ENCODE measurements at places on chromosomes 5 and 9. TPM values are rescaled to one million over a fixed set of nuclear protein-coding genes. Genes with fewer than 3 reads are reported as not detected.

DNA sequence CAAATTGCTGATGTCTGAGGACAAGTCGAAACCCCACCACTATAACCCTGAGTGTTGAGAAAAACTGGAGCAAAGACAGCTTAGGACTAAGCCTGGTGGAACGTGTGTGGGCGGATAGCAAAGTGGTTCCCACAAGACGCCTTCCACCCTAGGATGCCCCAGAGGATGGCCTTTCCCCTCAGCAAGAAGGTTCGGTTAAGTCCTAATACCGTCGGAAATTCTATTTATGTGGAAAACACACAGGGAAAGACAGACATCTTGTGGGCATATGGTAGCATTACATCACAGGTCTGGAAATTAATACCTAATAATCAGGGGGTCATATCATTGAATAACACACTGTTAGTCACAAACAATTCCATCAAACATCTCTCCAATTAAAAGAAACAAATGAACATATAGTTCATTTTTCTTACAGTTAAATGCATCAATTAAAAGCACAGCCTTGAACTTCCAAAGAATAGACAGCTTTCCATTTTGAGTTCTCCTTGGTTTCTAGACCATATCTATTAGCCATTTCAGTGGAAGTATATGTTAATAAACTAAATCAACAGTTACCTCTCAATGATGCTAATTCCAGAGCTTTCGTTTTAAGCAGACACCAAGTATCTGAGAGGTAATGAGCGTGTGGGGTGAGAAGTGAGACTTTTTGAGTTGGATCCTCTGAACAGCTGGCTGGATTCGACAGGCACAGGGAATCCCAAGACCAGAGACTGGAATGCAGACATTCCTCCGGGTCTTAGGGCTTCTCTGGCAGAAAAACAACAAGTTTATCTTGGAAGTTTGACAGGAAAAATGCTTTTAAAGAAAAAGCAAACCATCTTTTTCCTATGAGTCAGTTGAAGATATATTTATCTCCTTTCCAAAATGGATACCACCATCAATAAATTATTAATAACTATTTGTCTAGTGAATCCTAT lies 2.9 kb upstream of the ICE1 start:
- no peak overlapping the region for H3K27ac ChIP-seq
- no peak overlapping the region for H3K4me3 ChIP-seq
- H3K27me3 ChIP-seq: no peaks in the 10 kb centered on the region
- peaks cover 15% of the 10 kb centered on the region for H3K4me1 ChIP-seq
- DNase-seq: no peak
- peaks cover 12% of the 10 kb centered on the region for H3K36me3 ChIP-seq

- H3K36me3 ChIP-seq: no peaks in the 10 kb centered on the region
- H3K4me3 ChIP-seq: no peak overlapping the region
- DNase-seq: no peak
- no peak overlapping the region for H3K27ac ChIP-seq
- H3K4me1 ChIP-seq: no peaks in the 10 kb centered on the region
Observed at GRCh38 chr9:115746496-115746895, 407.1 kb upstream of the PAPPA start.

- H3K4me3 ChIP-seq: no peak overlapping the region
- peaks cover 12% of the 10 kb centered on the region for H3K4me1 ChIP-seq
- DNase-seq: no peak
- H3K36me3 ChIP-seq: no peaks in the 10 kb centered on the region
Observed at GRCh38 chr5:142981475-142981874, 211.3 kb downstream of the ARHGAP26 start.

GAPVD1 gene
- 53.9 TPM for total RNA-seq

- no peaks in the 10 kb centered on the region for H3K36me3 ChIP-seq
- peaks cover 5% of the 10 kb centered on the region for H3K27me3 ChIP-seq
- H3K4me1 ChIP-seq: peaks cover 8% of the 10 kb centered on the region
- H3K27ac ChIP-seq: no peak overlapping the region
Observed at GRCh38 chr5:79133657-79134451, 22.2 kb downstream of the BHMT start.

G3BP1 gene
- 227 TPM for total RNA-seq

GRCh38 chr5:153212471-153212870 lies 278.0 kb upstream of the GRIA1 start:
- no peaks in the 10 kb centered on the region for H3K27me3 ChIP-seq
- DNase-seq: no peak
- H3K4me1 ChIP-seq: no peaks in the 10 kb centered on the region
- H3K27ac ChIP-seq: no peak overlapping the region
- H3K36me3 ChIP-seq: no peaks in the 10 kb centered on the region
- no peak overlapping the region for H3K4me3 ChIP-seq

DNA sequence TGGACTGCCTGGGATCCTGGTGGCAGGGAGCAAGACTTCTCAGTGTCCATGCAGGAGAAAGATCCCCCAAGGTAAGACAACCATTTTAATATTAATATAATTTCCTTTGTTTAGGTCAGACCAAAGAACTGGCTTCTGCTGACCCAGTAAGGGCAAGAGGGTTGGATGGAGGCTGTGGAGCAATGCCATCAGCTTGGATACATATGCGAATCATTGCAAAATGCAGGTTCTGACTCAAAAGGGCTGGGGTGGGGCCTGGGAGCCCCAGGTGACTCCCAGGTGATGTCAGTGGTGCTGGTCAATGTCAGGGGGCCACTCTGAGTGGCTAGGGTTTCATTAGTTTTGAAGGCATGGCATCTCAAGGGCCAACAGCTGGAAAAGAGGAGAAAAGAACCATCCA lies 88.9 kb upstream of the PANK3 start:
- no peaks in the 10 kb centered on the region for H3K4me1 ChIP-seq
- H3K27ac ChIP-seq: no peak overlapping the region
- peaks cover 7% of the 10 kb centered on the region for H3K27me3 ChIP-seq
- DNase-seq: no peak
- H3K4me3 ChIP-seq: no peak overlapping the region
- H3K36me3 ChIP-seq: no peaks in the 10 kb centered on the region

GRCh38 chr9:137320555-137321384 lies 18.7 kb upstream of the NRARP start:
- peak overlapping the region; percentile 63 for H3K27ac ChIP-seq
- peaks cover 14% of the 10 kb centered on the region for H3K4me1 ChIP-seq
- peaks cover 2% of the 10 kb centered on the region for H3K27me3 ChIP-seq
- peak overlapping the region; percentile 41 for H3K4me3 ChIP-seq

GRCh38 chr9:132125361-132125760 lies 36.5 kb upstream of the NTNG2 start:
- H3K4me3 ChIP-seq: no peak overlapping the region
- DNase-seq: no peak
- peaks cover 65% of the 10 kb centered on the region for H3K27me3 ChIP-seq
- H3K4me1 ChIP-seq: peaks cover 3% of the 10 kb centered on the region
- H3K27ac ChIP-seq: no peak overlapping the region
- H3K36me3 ChIP-seq: no peaks in the 10 kb centered on the region

DAPK1 gene
- 1.0 TPM for total RNA-seq

DNA sequence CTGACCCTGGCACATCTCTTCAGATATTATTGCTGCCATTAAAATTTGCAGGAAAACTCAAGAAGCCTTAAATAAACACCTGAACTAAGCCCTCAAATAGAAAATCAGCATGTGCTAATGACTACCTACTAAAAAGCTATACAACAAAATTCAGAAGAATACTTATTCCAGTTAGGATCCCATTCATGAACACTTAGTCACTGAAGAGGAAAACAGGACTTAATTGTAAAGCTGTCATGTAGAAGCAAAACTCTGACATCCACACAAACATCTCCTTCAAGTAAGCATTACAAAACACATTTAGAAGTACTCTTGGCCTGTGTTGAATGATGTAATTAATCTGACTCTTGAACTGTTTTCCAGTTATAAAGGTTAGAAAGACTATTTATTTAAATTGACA lies 19.9 kb downstream of the ELL2 start:
- H3K36me3 ChIP-seq: peaks cover 43% of the 10 kb centered on the region
- no peak overlapping the region for H3K27ac ChIP-seq
- DNase-seq: no peak
- no peak overlapping the region for H3K4me3 ChIP-seq

MEGF10 gene
- total RNA-seq: not detected

GRCh38 chr5:109614301-109614700 lies 75.4 kb upstream of the MAN2A1 start:
- H3K4me1 ChIP-seq: no peaks in the 10 kb centered on the region
- H3K36me3 ChIP-seq: no peaks in the 10 kb centered on the region
- no peak overlapping the region for H3K4me3 ChIP-seq
- no peaks in the 10 kb centered on the region for H3K27me3 ChIP-seq
- DNase-seq: no peak

DNA sequence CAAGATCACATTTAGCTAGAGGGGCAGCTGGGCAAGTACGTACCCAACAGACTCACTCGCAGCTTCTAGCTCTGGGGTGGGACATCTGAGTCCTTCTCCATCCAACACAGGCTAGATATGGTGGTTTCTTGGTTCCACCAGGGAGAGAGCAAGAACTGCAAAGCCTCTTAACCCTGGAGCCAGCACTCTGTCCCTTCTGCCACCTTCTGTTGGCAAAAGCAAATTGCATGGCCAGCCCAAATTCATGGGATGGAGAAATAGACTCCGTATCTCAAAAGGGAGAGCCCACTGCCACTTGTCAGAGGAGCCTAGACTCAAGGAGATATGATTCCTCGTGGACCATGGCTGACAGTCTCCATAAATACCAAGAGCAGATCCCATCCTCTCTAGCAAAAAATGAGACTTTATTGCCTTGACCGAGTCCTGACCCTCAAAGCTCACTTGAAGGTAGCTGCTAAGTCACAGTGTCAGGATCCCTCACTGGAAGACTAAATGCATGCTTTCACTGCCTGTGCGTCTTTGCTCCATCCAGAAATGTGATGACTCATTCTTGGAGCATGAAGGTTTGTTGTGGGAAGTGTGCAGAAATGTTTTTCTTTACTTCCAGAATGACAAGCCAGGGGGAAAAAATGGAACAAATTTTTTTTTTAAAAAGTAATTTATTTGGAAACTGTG lies 28.8 kb upstream of the ROR2 start:
- no peak overlapping the region for H3K4me3 ChIP-seq
- no peaks in the 10 kb centered on the region for H3K36me3 ChIP-seq
- no peak for DNase-seq

- no peak overlapping the region for H3K4me3 ChIP-seq
- H3K27ac ChIP-seq: no peak overlapping the region
- no peaks in the 10 kb centered on the region for H3K4me1 ChIP-seq
Observed at GRCh38 chr9:92332577-92333281, 7.0 kb downstream of the CENPP start.

DNA sequence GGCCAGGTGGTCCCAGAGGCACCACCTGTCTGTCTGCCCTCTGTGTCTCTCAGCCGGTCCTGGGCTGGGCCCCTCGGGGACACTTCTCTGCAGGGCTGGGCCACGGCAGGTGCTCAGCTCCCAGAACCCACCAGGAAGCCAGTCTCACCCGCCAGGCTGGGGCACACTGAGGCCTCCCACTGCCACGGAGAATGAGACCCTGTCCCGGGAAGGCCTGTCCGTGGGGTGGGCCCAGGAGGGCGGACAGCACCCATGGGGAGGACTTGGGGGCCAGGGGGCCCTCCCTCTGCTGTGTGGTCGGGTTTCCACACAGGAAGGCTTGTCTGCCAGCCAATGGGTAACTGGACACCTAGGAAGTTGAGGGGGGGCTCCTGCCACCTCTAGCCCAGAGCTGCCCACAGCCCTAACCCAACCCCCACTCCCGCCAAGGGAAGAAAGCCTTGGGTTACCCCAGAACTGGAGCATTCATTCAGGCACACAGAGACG lies 4.1 kb upstream of the TUBB4B start:
- peaks cover 3% of the 10 kb centered on the region for H3K36me3 ChIP-seq
- no peak for DNase-seq
- no peak overlapping the region for H3K27ac ChIP-seq
- H3K4me1 ChIP-seq: peaks cover 47% of the 10 kb centered on the region
- H3K4me3 ChIP-seq: peak overlapping the region; percentile 41

DNA sequence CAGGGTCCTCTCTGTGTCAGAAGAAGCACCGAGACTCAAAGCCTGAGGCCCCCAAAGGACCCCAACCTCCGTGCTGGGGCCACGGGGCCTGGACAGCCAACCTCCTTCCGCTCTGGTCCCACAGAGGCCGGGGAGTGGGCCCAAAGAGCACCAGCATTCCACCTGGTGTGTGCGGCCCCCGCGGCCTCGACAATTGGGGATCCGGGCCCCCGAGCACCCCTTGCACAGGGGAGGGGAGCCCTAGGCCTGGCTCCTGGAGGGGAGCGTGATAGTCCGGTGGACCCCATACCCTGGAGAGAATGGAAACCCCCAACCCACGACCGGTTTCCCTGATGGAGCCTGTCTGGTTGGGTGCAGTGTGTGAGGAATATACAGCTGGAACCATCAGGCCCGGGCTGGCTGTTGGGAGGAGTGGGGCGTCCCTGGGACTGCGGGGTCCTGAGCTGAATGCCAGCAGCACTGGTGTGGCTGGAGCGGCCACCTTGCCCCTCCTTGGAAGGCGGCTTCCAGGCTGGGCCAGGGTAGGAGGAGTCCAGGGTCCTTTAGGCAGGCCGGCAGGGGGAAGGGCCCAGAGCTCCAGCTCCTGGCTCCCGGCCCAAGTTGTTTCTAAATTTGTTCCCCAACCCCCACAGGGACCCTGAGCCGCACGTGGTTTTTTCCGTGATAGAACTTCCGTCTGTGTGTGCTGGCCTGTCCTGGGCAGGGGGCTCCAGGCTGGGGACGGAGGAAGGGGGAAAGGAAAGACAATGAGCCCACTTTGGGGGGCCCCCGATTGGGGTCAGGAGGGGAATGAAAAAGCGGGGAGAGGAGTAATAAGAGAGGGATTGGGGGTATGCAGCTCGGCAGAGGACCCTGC lies 825 bp upstream of the TOR4A start:
- DNase-seq: no peak
- peaks cover 4% of the 10 kb centered on the region for H3K36me3 ChIP-seq
- peaks cover 40% of the 10 kb centered on the region for H3K4me1 ChIP-seq
- no peaks in the 10 kb centered on the region for H3K27me3 ChIP-seq

DNLZ gene
- total RNA-seq: 28.9 TPM
